CD4-positive, alpha-beta T cell (primary cell): ENCODE measurements at places on chromosomes 1 and 21.
A peak's percentile ranks its signal among the peaks of the same experiment; 100 is the strongest.

- peaks cover 52% of the 10 kb centered on the region for H3K4me1 ChIP-seq
- H3K4me3 ChIP-seq, result no peak overlapping the region
- H3K27me3 ChIP-seq, result no peaks in the 10 kb centered on the region
- no peak overlapping the region for H3K27ac ChIP-seq
- H3K36me3 ChIP-seq, result no peaks in the 10 kb centered on the region
These were observed 100.9 kb downstream of the XCL2 start for GRCh38 chr1:168442931-168443330.

DNA sequence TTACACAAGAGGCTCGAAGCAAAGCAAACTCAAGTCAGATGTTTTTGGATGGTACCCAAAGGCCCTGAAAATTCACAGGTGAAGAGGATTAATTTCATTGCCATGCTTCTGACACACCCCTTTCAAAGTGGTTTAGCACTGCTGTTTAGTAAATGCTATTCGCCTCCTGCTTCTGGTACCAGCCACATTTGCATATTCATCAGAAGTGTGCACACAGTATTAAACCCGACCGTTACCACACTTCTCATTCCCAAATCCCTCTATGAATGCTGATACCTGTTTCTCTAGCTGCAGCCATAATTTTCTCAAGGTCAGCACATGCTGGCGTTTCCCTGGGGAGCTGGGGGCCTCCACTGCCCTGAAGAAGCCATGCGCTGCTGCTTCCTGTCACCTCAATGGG is 179.8 kb upstream of the DAB1 start:
- no peaks in the 10 kb centered on the region for H3K4me1 ChIP-seq
- no peak for DNase-seq
- H3K36me3 ChIP-seq, result no peaks in the 10 kb centered on the region
- no peaks in the 10 kb centered on the region for H3K27me3 ChIP-seq
- H3K27ac ChIP-seq, result no peak overlapping the region

GRCh38 chr1:18637962-18638834 is 7.6 kb downstream of the PAX7 start:
- peaks cover 29% of the 10 kb centered on the region for H3K4me1 ChIP-seq

DNA sequence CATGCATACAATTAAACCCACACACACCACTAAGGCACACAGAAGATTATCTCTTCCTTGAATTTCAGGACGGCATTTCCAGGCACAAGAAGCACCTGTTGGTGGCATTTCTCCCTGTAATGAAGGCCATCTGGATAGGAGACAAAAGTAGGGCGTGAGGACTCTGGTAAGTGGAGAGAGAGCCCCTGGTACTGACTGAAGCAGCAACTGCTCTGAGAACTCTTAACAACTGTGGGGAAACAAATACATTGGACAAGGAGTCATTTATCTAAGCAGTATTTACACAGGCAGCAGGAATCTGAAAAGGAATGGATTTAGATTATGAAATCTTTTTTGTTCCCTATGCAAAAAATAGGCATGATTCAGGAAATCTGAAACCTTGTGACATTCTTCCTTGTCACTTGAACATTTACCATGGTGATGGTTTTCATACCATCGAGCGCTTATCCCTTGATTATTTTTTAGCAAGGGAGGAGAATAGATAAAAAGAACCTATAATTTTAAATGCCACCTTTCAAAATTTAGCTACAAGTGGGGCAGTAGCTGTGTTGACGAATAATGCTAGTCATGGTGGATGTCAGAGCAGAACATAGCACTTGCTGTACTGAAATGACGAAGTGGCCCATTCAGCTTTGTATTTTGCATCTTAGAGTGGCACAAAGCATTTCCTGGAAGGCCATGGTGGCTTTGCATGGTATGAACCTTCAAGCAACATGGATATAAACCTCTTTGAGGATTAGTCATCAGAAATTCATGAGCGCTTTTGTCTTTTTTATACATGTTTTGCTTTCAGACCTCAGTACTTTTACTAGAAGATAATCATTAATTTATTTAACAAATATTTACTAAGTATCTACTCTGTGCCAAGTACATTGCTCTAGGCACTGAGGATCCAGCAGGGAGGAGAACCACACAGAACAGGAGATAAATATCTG is 362.0 kb downstream of the ADGRL2 start:
- H3K4me3 ChIP-seq, result no peak overlapping the region
- no peak overlapping the region for H3K27ac ChIP-seq
- H3K27me3 ChIP-seq, result no peaks in the 10 kb centered on the region
- no peak for DNase-seq
- H3K36me3 ChIP-seq, result no peaks in the 10 kb centered on the region
- H3K4me1 ChIP-seq, result no peaks in the 10 kb centered on the region

- peaks cover 43% of the 10 kb centered on the region for H3K4me1 ChIP-seq
- peak; percentile 83 for DNase-seq
- no peaks in the 10 kb centered on the region for H3K36me3 ChIP-seq
- H3K27ac ChIP-seq, result peak overlapping the region; percentile 93
- H3K27me3 ChIP-seq, result no peaks in the 10 kb centered on the region
- H3K4me3 ChIP-seq, result peak overlapping the region; percentile 88
These were observed 7.5 kb upstream of the PARK7 start for GRCh38 chr1:7953850-7954609.

- no peak overlapping the region for H3K4me3 ChIP-seq
- no peak for DNase-seq
- no peaks in the 10 kb centered on the region for H3K36me3 ChIP-seq
- H3K4me1 ChIP-seq, result no peaks in the 10 kb centered on the region
These were observed 55.8 kb upstream of the CLDN14 start for GRCh38 chr21:36535618-36536241.

GRCh38 chr1:6103111-6103853 is 57.6 kb downstream of the KCNAB2 start:
- H3K27me3 ChIP-seq, result no peaks in the 10 kb centered on the region
- H3K4me3 ChIP-seq, result no peak overlapping the region

GRCh38 chr1:154807048-154807591 is 63.0 kb downstream of the KCNN3 start:
- H3K4me3 ChIP-seq, result no peak overlapping the region
- H3K27ac ChIP-seq, result no peak overlapping the region

DNA sequence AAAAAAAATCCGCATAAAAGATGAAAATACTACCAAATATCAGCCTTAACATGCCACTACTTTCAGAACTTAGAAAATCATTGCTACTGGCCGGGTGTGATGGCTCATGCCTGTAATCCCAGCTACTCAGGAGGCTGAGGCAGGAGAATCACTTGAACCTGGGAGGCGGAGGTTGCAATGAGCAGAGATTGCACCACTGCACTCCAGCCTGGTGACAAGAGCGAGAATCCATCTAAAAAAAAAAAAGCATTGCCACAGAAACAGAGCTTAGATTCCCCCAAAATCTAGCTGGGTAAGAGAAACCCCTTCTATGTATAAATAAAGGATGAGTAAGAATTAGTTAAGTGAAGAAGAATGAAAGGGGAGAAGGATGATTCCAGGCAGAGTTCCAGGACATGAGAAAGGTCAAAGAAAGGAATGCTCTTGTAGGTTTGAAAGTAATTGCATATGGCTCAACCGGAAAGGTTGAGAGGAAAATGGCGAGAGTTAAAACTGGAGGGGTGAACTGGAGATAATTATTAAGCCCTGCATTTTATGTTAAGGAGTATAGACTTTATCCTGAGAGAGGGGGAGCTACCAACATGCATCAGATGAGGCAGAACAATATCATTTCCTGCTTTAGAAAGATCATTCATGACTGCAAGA is 19.7 kb upstream of the NRDC start:
- H3K27me3 ChIP-seq, result peaks cover 11% of the 10 kb centered on the region
- no peak overlapping the region for H3K27ac ChIP-seq
- H3K4me3 ChIP-seq, result no peak overlapping the region
- H3K36me3 ChIP-seq, result no peaks in the 10 kb centered on the region
- no peaks in the 10 kb centered on the region for H3K4me1 ChIP-seq

DNA sequence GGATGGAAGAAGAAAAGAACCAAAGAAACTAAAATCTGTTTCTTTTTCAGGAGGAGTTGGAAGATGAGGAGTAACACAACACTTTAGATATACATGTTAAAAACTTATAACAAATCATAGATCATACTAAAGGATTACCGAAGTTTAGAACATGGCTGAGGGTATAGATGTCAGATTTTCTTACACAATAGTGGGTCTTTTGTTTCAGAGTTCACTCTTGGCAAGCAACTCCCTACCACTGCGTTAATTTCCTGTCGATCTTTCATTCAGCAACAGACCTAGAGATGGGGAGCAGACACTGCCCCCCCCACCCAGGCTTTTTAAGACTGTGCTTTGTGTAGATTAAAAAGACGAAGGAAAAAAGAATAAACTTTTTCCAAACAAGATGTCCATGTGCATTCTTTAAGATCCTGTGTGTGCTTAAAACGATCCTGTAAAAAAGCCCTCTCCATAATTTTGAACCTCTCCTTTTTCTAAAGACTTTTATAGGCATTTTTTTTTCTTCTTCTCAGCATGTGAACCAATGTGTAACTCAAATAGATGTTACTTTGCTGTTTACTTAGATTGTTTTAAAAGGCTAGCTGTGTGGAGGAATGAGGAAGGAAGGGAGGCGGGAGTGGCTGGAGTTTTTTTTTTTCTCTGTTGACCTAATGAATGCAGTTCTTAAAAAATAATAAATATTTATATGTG is 50.4 kb downstream of the NFIA start:
- DNase-seq, result no peak
- no peak overlapping the region for H3K4me3 ChIP-seq
- H3K36me3 ChIP-seq, result no peaks in the 10 kb centered on the region
- H3K27ac ChIP-seq, result no peak overlapping the region

DNA sequence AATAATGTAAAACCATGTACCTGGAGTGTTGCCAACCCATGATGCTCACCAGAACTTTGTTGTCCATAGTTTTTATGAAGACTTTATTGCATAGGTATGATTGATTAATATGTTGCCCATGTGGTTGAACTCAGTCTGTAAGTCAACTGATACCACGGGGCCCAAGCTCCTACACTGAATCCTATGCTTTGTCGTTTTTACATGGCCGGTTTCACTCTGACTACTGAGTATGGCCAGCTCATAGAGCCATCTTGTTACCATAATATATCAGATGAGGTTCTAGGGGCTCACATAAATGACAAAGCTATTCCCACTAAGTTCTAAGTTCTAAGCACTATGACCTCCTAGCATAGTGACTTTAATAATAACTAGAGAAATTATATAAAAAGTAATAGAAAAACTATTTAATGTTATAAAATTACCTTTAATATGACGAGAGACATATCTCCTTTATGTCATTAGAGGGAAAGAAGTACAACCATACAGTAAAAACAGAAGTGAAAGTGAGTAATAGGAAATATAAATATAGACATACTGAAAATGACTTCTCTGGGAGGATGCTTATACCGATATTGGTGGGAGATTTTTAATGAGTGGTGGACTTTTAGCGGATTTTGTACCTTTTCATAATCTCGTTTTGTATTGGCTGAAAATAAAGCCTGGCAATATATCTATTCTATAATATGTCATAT is 983.4 kb upstream of the PRMT6 start:
- H3K36me3 ChIP-seq, result no peaks in the 10 kb centered on the region
- no peaks in the 10 kb centered on the region for H3K27me3 ChIP-seq
- DNase-seq, result no peak
- H3K4me1 ChIP-seq, result no peaks in the 10 kb centered on the region

GRCh38 chr1:175866776-175867175 is 123.4 kb upstream of the TNR start:
- no peaks in the 10 kb centered on the region for H3K4me1 ChIP-seq
- H3K27me3 ChIP-seq, result no peaks in the 10 kb centered on the region
- H3K36me3 ChIP-seq, result no peaks in the 10 kb centered on the region
- DNase-seq, result no peak
- no peak overlapping the region for H3K27ac ChIP-seq

GRCh38 chr1:195898924-195899323 is 709.3 kb downstream of the KCNT2 start:
- no peaks in the 10 kb centered on the region for H3K4me1 ChIP-seq
- no peak overlapping the region for H3K4me3 ChIP-seq
- no peak overlapping the region for H3K27ac ChIP-seq
- H3K36me3 ChIP-seq, result no peaks in the 10 kb centered on the region
- no peak for DNase-seq

- DNase-seq, result no peak
- no peak overlapping the region for H3K27ac ChIP-seq
- peaks cover 6% of the 10 kb centered on the region for H3K27me3 ChIP-seq
These were observed 2.1 kb downstream of the SIPA1L2 start for GRCh38 chr1:232627645-232628334.
